ENCODE measurements at places on chromosomes 5 and 9. TPM values are rescaled to one million over a fixed set of nuclear protein-coding genes. Genes with fewer than 3 reads are reported as not detected.

- no peaks in the 10 kb centered on the region for H3K4me1 ChIP-seq
- H3K4me3 ChIP-seq: no peak overlapping the region
- no peak for DNase-seq
Observed at GRCh38 chr5:150309101-150309885, 6.6 kb upstream of the ARSI start.

- no peak overlapping the region for H3K27ac ChIP-seq
- H3K4me3 ChIP-seq: no peak overlapping the region
- no peak for DNase-seq
- no peaks in the 10 kb centered on the region for H3K36me3 ChIP-seq
- H3K4me1 ChIP-seq: no peaks in the 10 kb centered on the region
- no peaks in the 10 kb centered on the region for H3K27me3 ChIP-seq
Observed at GRCh38 chr9:18236336-18236735, 237.6 kb upstream of the ADAMTSL1 start.

GRCh38 chr5:166185185-166185584 lies 2106.3 kb upstream of the WWC1 start:
- no peak overlapping the region for H3K4me3 ChIP-seq
- no peak for DNase-seq
- H3K36me3 ChIP-seq: no peaks in the 10 kb centered on the region
- no peaks in the 10 kb centered on the region for H3K27me3 ChIP-seq
- peaks cover 18% of the 10 kb centered on the region for H3K4me1 ChIP-seq
- no peak overlapping the region for H3K27ac ChIP-seq

DNA sequence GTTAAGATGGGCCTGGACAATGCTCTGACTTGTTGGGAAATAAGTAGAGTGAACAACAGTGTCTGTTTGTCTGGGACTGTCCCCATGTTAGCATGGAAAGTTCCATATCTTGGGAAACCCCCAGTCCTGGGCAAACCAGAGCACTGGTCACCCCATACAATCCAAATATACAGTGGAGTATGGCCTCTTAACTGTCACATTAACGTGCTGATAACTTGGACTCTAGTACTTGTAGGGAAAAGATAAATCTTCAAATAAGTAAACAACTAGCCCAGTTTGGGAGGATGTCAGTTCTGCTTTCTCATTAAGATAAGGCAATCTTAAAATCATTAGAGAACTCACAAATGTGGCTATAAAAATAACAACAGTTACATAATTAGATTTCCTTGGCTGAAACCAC lies 47.6 kb upstream of the JAK2 start:
- H3K27ac ChIP-seq: no peak overlapping the region
- no peak overlapping the region for H3K4me3 ChIP-seq
- H3K36me3 ChIP-seq: no peaks in the 10 kb centered on the region
- DNase-seq: no peak
- H3K4me1 ChIP-seq: peaks cover 11% of the 10 kb centered on the region
- H3K27me3 ChIP-seq: no peaks in the 10 kb centered on the region

- no peak overlapping the region for H3K4me3 ChIP-seq
- H3K4me1 ChIP-seq: no peaks in the 10 kb centered on the region
- no peaks in the 10 kb centered on the region for H3K27me3 ChIP-seq
- no peaks in the 10 kb centered on the region for H3K36me3 ChIP-seq
- peak; percentile 17 for DNase-seq
Observed at GRCh38 chr9:1939926-1940368, 75.2 kb upstream of the SMARCA2 start.

DNA sequence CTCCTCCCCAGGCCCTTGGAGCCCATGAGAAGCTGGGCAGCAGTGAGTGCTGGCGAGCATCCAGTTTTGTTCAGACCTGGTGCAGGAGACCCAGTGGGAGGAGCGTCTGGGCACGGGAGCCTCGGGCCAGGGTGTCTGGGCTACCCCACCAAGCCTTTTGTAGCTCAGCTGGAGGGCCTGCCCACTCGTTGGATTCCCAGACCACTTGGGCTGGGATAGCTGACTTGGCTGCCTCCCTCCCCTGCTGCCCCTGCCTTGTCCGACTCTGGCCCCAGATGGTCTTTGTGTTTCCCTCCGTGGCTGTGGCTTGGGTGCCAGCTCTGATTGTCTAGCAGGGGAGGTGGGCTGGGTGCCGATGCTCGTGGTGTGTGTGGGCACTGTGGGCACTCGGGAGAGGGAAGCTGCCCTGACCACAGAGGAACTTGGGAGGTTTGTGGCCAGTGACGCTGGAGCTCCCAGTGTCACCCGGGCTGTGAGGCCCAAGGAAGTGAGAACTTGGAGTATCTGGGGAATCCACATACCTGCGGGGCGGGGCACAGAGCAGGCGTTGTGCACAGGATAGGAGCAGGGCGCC lies 47.3 kb downstream of the WNK2 start:
- no peaks in the 10 kb centered on the region for H3K4me1 ChIP-seq
- no peaks in the 10 kb centered on the region for H3K36me3 ChIP-seq
- H3K4me3 ChIP-seq: peak overlapping the region; percentile 12
- peak overlapping the region; percentile 90 for H3K27ac ChIP-seq
- DNase-seq: peak; percentile 79

GRCh38 chr9:31623511-31623910 lies 760.9 kb upstream of the ACO1 start:
- no peaks in the 10 kb centered on the region for H3K4me1 ChIP-seq
- no peaks in the 10 kb centered on the region for H3K36me3 ChIP-seq
- no peak for DNase-seq
- H3K4me3 ChIP-seq: no peak overlapping the region

- peaks cover 8% of the 10 kb centered on the region for H3K27me3 ChIP-seq
- no peaks in the 10 kb centered on the region for H3K4me1 ChIP-seq
- H3K4me3 ChIP-seq: no peak overlapping the region
Observed at GRCh38 chr5:55134053-55134722, 25.8 kb upstream of the GPX8 start.

- H3K27ac ChIP-seq: no peak overlapping the region
- no peak overlapping the region for H3K4me3 ChIP-seq
- H3K36me3 ChIP-seq: no peaks in the 10 kb centered on the region
- DNase-seq: no peak
Observed at GRCh38 chr5:60510049-60510448, 189.9 kb downstream of the DEPDC1B start.

- no peak overlapping the region for H3K27ac ChIP-seq
- no peak for DNase-seq
- H3K4me1 ChIP-seq: no peaks in the 10 kb centered on the region
Observed at GRCh38 chr5:60248901-60249300, 355.4 kb upstream of the PDE4D start.

- DNase-seq: no peak
- no peaks in the 10 kb centered on the region for H3K36me3 ChIP-seq
Observed at GRCh38 chr5:44943647-44944046, 134.9 kb downstream of the MRPS30 start.

- DNase-seq: no peak
- peaks cover 15% of the 10 kb centered on the region for H3K36me3 ChIP-seq
- peaks cover 5% of the 10 kb centered on the region for H3K4me1 ChIP-seq
- no peaks in the 10 kb centered on the region for H3K27me3 ChIP-seq
- no peak overlapping the region for H3K27ac ChIP-seq
Observed at GRCh38 chr5:55410845-55411244, 103.1 kb downstream of the MTREX start.

DNA sequence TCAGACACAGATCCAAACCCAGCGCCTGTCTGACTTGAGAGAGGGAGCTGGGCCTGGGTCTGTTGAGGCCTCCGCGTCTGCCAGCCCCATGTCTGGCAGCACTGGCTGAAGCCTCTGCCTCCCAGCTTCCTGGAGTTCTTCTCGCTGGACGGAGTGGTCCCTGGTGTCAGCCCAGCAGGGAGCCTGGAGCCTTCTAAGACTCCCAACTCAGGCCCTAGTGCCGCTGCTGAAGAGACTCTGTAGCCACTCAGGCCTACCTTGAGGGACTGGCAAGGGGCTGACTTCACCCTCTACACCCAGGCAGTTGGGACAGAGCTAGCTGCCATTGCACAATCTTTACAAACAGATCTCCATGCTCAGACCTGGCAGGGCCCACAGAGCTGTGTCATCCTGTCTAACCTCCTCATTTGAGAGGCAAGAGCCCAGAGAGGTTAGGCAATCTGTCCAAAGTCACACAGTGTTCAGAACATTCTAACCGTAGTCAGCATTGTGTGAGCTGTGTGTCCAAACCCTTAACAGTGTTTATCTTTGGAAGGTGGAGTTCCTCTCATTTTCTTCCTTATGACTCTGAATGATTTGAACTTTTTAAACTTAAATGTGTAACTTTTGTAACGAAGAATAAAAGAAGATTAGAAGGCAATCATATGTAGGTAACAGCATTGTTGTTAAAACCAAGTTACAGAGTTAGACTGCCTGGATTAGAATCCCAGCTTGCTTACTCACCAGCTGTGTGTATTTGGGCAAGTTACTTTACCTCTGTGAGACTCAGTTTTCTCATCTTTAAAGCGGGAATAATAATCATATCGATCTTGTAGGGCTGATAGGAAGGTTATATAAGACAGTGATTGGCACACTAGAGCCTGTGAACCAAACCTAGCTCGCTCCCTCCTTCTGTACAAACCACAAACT lies 4.6 kb upstream of the DUSP1 start:
- no peaks in the 10 kb centered on the region for H3K27me3 ChIP-seq
- H3K36me3 ChIP-seq: no peaks in the 10 kb centered on the region
- H3K27ac ChIP-seq: peak overlapping the region; percentile 69
- no peak overlapping the region for H3K4me3 ChIP-seq

DNA sequence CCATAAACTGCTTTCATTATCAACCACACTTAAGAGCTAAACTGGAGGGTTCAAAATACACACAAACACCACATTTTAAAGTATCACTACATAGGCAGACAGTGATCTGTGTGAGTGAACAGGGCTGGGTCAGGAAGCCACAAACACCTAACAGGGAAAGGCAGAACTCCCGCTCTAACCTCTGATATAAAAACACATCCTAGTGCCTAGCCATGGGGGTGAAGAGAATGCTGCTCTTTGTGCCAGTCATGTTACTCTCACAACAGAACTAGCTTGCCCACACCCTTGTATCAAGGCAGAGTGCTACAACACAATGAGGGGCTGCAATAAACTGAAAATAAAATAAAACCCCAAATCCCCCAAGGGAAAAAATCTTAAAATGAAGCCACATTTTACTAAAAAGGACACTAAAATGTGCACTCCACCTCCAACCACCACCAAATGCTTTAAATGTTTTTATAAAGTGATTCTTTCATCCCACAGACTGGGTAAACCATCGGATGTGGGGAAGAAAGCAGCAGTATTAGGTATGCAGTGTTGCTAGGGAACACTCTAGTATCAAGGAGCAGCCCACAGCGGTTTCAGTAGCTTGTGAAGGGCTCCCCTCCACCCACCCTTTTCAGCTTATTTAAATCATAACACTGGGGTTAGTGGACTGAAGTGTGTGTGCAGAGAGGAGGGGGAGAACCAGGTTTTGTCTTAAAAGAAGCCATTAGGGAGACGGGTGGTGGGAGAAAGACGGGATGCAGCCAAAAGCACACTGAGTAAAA lies 64.5 kb downstream of the TMEM161B start:
- peaks cover 3% of the 10 kb centered on the region for H3K36me3 ChIP-seq
- H3K27me3 ChIP-seq: no peaks in the 10 kb centered on the region
- no peak overlapping the region for H3K27ac ChIP-seq
- no peak overlapping the region for H3K4me3 ChIP-seq
- peak; percentile 16 for DNase-seq
- H3K4me1 ChIP-seq: no peaks in the 10 kb centered on the region

DNA sequence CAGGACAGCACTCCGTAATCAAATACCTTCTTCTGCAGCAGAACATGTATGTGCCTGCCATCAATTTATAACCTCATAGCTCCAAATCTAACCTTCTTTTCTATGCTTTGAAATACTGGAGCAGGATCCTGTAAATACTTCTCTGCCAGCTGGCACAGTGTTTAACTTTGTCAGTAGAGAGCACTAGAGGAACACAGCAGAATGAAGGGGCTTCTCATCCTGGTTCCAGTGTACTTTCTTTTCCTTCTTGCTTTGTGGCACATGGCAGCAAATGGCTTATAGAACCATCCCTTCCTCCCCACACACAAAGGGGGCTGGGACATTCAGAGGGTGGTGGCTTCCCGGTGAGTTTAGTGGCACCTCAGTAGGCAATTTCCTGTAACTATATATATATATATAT lies 3.8 kb upstream of the FBXW11 start:
- no peaks in the 10 kb centered on the region for H3K36me3 ChIP-seq
- H3K4me1 ChIP-seq: peaks cover 4% of the 10 kb centered on the region
- no peak overlapping the region for H3K27ac ChIP-seq
- no peak for DNase-seq

DNA sequence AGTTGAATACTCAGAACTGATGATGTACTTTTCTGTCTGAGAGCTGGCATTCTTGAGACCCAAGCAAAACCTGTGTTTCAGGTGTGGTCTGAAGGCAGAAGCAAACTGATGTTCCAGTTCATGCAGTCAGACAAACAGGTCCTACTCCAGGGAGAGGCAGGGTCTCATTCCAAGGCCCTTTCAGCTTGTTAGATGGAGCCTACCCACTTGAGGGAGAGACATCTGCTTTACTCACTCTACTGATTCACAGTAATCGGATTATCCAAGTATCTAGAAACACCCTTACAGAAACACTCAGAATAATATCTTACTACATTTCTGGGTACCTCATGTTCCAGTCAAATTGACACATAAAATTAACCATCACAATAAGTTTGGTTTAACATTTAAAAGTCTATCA lies 207.8 kb downstream of the KDM4C start:
- no peak overlapping the region for H3K4me3 ChIP-seq
- no peaks in the 10 kb centered on the region for H3K36me3 ChIP-seq
- no peaks in the 10 kb centered on the region for H3K4me1 ChIP-seq
- H3K27ac ChIP-seq: no peak overlapping the region
- H3K27me3 ChIP-seq: no peaks in the 10 kb centered on the region

- H3K4me1 ChIP-seq: no peaks in the 10 kb centered on the region
- no peak overlapping the region for H3K4me3 ChIP-seq
- no peak overlapping the region for H3K27ac ChIP-seq
- H3K36me3 ChIP-seq: no peaks in the 10 kb centered on the region
- H3K27me3 ChIP-seq: no peaks in the 10 kb centered on the region
Observed at GRCh38 chr9:89574309-89574708, 30.5 kb upstream of the GADD45G start.

DNA sequence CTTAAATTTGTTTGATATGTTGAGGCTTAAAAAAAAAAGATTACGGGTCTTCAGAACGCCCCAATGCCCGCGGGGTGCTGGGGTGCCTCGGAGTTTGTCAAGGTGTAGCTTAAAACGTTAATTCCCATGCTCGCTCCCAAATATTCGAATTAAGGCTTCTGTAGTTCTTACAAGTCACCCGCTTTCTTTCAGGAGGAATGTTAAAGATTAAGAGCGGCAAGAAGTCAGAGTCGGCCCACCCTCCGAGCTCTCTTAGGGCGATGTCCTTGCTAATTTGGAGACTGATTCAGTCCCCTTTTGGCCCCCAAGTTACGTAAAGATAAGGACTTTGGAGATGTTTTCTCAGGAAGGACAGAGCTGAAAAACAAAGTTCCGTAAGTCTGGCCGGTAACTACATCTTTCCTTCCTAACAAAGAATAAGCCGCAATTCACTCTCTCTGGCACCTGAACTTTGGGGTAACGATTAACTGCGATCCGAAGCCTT lies 746 bp upstream of the NPM1 start:
- peak overlapping the region; percentile 80 for H3K27ac ChIP-seq
- no peaks in the 10 kb centered on the region for H3K4me1 ChIP-seq
- no peak for DNase-seq
- no peaks in the 10 kb centered on the region for H3K27me3 ChIP-seq

Gene CCNO
- not detected for polyA plus RNA-seq

Gene TICAM2
- 1.4 TPM for polyA plus RNA-seq

Gene BAAT
- 0.04 TPM for polyA plus RNA-seq

Gene IRX1
- not detected for polyA plus RNA-seq

Gene PCDHB4
- not detected for polyA plus RNA-seq

Gene DOK3
- polyA plus RNA-seq: 4.1 TPM

Gene SHB
- polyA plus RNA-seq: 8.9 TPM

Gene IL9
- polyA plus RNA-seq: not detected

Gene TMC1
- not detected for polyA plus RNA-seq

Gene C9orf153
- polyA plus RNA-seq: not detected

Gene SAXO1
- polyA plus RNA-seq: 0.01 TPM

Gene FIBCD1
- polyA plus RNA-seq: 0.35 TPM

Gene FAM221B
- polyA plus RNA-seq: not detected
